T-helper 2 cell (primary cell): ENCODE measurements at places on chromosomes 16 and 17.

- no peak for DNase-seq
Measured at GRCh38 chr17:43829738-43830137, 3.2 kb downstream of the MPP3 start.

- no peak for DNase-seq
Measured at GRCh38 chr16:89697161-89697615, 4.3 kb downstream of the SPATA2L start.

GRCh38 chr17:32628271-32629044 lies 141.7 kb downstream of the CDK5R1 start:
- no peak for DNase-seq

- DNase-seq, result no peak
Measured at GRCh38 chr17:64706224-64707049, 44.3 kb upstream of the SMURF2 start.
